ENCODE measurements at places on chromosomes 6 and 20.

- no peak for DNase-seq
These were observed 54.2 kb downstream of the ZNF831 start for GRCh38 chr20:59217794-59218280.

GRCh38 chr6:90463359-90463758 lies 123.5 kb downstream of the MAP3K7 start:
- no peak for DNase-seq

DNA sequence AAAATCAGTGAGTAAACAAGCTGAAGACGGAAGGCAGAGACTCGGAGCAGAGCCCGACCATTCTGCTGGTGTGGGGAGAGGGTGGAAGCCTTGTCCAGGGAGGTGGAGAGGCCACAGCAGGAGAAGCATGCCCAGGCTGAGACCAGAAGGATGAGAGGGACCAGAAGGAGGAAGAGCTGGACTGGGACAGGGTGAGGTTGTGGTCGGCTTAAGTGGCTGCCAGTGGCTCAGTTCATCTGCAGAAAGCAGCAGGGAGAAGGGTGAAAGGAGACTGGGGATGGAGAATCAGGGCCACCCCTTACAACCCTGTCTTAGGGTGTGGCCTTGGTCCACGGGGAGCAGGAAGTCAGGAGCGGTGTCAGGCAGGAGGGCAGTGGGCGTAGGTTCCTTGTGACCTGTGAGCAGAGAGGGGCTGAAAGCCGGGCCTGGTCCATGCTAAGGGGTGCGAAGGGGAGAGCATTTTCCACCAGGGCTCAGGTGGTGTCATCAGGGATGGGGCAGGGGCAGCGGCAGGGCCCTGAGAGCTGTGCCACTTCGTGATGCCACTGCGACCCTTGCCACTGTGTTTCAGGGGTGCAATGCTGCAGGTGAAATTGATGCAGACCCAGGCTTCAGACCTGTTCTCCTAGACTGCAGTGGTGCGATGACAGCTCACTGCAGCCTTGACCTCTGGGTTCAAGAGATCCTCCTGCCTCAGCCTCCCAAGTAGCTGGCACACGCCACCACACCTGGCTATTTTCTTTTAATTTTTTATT lies 81.1 kb downstream of the TTLL2 start:
- no peak for DNase-seq

DNA sequence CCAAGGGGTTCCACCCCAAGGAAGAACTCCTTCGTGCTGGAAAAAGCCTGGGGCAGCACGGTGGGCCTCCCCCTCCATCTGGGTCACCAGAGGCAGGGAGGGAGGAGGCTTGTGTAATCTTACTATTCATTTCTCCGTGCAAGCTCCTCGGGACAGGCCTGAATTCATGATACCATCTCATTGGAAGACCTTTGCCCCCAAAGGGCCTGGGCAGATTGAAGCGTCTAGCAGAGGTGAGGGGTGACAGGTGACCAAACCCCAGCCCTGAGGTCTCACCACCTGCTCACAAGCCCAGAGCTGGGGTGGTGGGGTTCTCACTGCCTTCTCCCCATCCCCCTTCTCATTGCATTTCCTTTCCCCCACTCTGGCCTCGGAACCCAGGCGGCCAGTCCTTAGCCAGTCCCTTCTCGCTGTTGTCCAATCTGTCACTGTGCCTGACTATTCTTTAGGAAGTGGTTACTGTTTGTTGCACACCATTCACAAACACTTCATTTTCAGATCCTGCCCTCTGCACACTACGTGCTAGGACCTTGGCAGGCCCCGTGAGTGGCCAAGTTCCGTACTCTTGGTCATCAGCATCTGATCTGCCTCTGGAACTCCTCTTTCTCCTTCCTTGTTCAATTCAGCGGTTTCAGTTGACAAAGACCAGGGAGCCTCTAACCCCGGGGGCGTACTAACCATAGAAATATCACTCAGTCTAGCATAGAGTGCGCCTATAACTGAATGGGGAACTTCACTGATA lies 137.1 kb downstream of the LY86 start:
- DNase-seq, result no peak

- no peak for DNase-seq
These were observed 61.9 kb upstream of the NRSN1 start for GRCh38 chr6:24064106-24064505.

DNA sequence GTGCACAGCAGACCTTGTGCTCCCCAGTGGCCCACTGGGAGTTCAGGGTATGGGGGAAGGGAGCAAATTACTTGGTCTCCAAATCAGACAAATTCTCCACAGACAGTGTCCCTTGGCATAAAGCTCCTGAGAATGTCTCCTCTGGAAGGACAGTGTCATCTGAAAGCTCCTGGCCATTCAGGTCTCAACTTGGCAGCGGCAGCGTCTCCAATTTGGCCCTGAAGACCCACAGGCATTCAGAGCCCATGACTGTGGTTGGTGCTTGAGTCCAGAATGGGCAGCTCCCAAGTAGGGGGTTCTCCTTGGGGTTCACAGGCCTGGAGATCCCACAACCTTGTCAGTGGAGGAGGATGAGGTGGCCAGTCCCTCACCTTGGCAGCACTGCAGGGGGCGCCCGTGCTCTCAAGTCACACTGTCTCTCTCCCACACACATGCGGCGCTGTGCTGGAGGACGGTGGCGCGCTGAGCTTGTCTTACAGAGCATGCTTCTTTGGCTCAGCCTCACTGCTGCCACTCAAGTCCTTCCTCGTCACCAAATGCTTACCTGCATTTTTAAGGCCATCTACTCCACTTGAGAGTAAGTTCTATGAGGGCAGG lies 20.7 kb downstream of the DYNLRB1 start:
- DNase-seq, result no peak

DNA sequence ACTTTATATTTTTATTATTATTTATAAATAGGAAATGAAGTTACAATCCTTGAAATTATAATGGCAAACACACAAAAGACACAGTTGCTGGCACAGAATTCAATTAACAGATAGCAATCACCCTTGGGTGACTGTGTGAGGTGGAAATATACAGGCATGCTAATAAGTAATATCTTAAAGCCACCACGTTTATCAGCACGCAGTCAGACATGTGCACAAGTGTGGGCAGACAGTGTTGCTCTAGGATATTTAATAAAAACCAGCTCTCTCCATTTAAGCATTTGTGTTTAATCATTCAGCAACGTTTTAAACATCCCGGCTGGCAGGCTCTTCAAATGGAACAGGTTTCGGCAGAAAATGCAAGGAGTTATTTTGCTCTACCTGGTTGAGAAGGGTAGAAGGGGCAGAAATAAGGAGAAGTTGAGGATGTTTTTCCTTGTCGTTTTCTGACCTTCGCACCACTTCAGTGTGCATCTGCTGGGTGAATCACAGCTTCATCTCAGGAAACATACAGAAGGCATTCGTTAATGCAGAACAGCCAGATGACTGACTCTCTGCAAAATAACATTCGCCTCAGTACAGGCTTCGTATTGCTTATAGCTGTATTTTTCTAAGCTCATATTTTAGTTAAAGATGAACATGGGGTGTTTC lies 585.1 kb downstream of the QKI start:
- no peak for DNase-seq

DNA sequence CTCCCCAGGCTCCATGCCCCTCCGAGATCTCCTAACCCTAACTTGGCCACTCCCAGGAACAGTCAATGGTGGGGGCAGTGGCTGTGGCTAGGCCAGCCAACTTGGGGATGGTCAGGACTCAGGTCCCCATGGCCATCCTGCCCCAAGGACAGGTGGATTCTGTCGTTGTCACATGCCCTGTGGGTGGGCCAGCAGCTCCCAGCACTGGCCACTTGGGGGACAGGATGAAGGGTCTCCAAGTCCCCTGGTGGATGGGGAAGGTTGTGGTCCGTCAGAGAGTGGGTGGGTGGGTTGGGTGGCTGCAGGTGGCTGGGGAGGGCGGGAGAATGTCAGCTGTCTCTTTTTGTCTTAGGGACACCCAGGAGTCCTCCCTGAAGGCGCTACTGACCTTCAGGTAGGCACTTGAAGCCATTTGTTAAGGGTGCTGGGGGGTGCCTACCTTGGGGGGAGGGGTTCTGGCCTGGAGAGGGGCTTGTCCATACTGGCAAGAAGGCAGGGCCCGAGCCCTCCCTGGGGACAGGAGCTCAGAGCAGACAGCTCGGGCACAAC lies 5.5 kb downstream of the COL9A3 start:
- no peak for DNase-seq

GRCh38 chr6:19041906-19042305 lies 654.8 kb downstream of the RNF144B start:
- no peak for DNase-seq

- DNase-seq, result no peak
These were observed 24.2 kb upstream of the ZNF318 start for GRCh38 chr6:43393602-43394001.

DNA sequence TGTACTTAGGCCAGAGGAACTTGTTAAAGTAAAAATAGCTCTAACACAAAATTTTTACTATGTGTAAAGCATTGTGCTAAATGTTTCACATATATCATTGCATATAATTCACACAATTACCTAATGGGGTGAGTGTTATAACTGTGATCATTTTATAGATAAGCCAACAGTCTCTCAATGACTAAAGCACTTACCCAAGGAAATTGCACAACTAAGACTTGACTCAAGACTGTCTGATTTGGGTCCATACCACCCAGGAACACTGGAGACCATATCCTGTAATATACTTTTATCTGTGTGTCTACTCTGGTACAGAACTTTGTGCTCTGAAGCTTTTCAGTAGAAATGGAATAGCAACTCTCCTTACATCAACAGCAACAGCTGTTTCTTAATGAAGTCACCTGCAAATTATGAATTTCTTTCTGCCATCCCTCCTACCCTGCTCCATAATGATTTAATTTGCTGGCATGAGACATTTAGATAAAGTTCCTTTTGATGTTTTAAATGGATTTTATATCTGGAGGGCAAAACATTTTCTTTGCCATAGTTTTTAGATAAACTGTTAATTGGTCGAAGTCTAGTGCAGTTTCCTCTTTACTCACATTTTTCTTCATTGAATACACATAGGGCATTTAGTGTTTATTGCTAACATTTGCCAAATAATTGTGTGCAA lies 47.5 kb downstream of the TSPYL4 start:
- DNase-seq, result no peak

GRCh38 chr20:1906361-1907051 lies 11.3 kb downstream of the SIRPA start:
- DNase-seq, result no peak

- no peak for DNase-seq
These were observed 104.8 kb upstream of the SIRPA start for GRCh38 chr20:1790386-1790785.

- no peak for DNase-seq
These were observed 10.3 kb downstream of the MKKS start for GRCh38 chr20:10423735-10424134.

DNA sequence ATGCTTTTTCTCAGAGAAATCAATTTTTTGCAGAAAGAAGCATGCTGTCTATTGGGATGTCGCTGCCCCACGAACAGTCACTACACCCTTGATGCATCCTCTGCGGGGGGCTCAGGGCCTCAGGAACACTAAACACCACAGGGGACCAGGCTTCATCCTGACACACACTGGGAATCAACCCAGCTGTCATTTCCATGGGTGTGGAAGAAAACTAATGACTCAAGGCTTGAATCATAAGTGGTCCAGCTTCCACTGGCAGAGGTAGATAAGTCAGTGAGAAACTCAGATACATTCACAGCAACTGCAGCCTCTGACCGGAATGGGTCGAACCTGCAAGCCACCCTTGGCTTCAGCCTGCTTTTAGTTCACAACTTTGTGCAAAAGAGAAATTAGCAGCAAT lies 81.3 kb upstream of the SPTLC3 start:
- DNase-seq, result no peak

DNA sequence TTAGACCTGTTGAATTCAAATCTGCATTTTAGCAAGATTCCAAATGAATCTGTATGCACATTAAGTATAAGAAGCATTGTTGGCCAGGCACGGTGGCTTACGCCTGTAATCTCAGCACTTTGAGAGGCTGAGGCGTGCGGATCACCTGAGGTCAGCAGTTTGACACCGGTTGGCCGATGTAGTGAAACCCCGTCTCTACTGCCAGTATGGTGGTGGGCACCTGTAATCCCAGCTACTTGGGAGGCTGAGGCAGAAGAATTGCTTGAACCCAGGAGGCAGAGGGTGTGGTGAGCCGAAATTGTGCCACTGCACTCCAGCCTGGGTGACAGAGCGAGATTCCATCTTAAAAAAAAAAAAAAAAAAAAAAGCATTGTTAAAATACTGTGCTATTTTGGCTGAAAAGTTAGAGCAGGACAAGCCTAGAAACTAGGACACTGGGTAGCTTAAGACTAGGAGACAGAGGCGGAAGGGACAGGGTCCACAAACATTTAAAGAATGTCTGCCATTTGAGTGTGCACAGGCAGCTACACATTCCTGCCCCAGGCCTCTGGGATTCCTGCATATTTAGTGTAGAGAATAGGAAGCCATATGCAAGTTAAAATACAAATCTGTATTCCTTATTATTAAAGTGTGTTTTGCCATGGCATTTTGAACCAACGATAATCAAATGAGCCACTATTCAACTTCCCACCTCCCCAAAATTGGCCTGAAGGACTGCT lies 45.1 kb upstream of the EEF1A1 start:
- no peak for DNase-seq

- DNase-seq, result no peak
These were observed 236.7 kb downstream of the TENT5A start for GRCh38 chr6:81515562-81516453.

- no peak for DNase-seq
These were observed 343.5 kb downstream of the RFPL4B start for GRCh38 chr6:112690497-112691202.

DNA sequence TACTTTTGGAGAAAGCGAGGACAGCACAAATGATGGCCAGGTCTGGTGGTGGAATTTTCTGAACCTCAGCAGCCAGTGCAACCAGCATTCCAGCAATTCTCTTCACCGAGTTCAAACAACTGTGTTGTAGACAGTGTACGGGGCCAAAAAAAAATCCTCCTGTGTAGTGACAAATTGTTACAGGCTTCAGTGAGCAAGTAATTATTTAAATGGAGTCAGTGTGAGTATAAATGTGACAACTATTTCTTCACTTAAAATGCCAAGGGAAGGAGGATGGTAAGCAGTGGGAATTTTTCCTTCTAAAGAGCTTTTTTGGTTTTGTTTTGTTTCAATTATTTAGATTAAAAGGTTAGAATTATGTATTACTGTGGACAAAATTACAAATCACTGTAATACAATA lies 154.1 kb downstream of the TMEM242 start:
- no peak for DNase-seq

DNA sequence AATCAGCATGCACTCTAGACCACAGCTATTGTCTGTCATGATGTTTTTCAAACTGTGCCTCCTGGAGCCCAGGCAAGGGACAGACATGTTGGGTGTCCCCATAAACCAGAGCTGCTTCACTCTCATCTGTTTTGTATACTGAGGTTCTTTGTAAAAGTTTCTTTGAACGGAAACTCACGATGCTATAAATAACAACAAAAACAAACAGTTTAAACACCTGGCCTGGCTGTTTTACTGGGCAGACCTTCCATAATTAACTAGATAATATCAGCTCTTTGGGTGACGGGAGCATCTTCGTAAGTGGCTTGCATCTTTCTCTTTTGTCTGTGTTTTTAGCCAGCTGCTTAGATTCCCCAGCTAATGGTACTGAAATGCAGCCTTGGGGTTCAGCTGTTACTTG lies 190.3 kb downstream of the ZDHHC14 start:
- no peak for DNase-seq

DNA sequence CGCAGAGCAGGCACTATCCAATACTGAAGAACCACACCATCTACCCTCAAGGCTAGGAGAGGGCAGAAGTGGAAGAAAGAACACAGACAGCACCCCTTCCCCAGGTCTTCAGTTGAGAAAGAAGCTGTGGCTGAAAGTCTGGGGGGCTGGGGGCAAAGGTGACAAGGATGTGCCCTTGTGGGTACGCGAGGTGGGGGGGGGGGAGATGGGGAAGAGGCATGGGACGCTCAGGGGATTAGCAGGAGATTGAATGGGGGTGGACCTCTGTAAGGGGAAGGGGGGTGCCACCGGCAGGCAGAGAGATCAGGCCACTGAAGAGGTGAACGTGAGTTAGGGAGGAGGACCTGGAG lies 1.1 kb downstream of the B4GALT5 start:
- no peak for DNase-seq
